ENCODE measurements at places on chromosomes 3 and 15. TPM values are rescaled to one million over a fixed set of nuclear protein-coding genes. Genes with fewer than 3 reads are reported as not detected.
A peak's percentile ranks its signal among the peaks of the same experiment; 100 is the strongest.

DNA sequence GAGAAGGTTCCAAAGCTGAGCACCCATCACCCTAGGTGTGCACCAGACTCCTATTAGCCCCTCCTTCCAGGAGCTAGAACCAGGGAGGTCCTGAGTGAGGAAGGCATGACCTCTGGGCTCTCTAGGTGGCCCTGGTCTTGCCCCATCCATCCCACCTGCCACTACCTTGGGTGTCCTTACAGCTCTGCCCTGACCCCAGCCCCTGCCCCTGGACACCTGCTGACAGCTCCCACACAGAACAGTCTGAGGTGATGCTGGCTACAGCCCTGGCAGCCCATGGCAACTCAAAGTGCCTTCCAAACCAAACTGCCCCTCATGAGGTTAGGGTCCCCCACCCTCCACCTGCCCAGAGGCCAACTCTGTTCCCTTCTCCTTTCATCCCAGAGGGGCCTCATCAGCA is 37.2 kb downstream of the GOLGA6A start:
- no peak for DNase-seq
- no peaks in the 10 kb centered on the region for H3K27me3 ChIP-seq
- no peak overlapping the region for H3K4me3 ChIP-seq
- no peaks in the 10 kb centered on the region for H3K4me1 ChIP-seq

- no peaks in the 10 kb centered on the region for H3K27me3 ChIP-seq
- DNase-seq: no peak
- no peak overlapping the region for H3K27ac ChIP-seq
- H3K36me3 ChIP-seq: peaks cover 58% of the 10 kb centered on the region
Observed at GRCh38 chr15:76939715-76940114, 8.2 kb downstream of the RCN2 start.

The SPESP1 gene
- not detected for total RNA-seq

The FBXO22 gene
- 15.5 TPM for total RNA-seq

DNA sequence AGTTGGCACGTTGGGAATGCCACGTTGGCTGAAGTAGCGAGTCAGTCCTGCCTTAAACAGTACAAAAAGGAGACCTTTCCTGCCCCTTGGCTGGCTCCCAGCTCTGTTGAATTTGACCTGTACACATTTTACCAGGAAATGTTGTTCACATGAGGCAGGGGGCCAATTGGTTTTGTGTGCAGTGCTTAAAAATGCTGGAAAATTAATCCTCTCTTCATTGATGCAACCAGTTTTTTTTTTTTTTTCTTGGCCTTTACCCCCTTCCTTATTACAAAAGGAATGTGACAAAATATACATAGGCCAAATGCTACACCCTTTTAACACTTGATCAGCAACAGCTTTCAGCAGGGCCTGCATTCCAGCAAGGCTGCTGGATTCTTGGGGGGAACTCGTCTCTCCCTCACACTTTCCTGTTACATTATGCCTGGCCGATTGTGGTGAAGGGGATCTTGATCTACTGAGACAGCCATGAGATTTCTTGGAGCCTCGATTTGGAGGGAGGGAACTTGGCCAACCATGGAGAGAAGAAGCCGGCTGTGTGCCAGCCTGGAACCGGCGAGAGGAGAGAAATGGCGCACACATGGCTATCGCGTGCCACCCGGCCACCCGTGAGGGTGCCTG is 93.1 kb downstream of the DNASE1L3 start:
- peaks cover 86% of the 10 kb centered on the region for H3K36me3 ChIP-seq
- H3K4me3 ChIP-seq: no peak overlapping the region
- peak overlapping the region; percentile 68 for H3K27ac ChIP-seq
- no peaks in the 10 kb centered on the region for H3K27me3 ChIP-seq
- DNase-seq: no peak

GRCh38 chr3:14796403-14797077 is 22.2 kb upstream of the FGD5 start:
- no peak overlapping the region for H3K27ac ChIP-seq
- peaks cover 26% of the 10 kb centered on the region for H3K4me1 ChIP-seq
- H3K36me3 ChIP-seq: no peaks in the 10 kb centered on the region
- H3K27me3 ChIP-seq: no peaks in the 10 kb centered on the region
- DNase-seq: no peak

DNA sequence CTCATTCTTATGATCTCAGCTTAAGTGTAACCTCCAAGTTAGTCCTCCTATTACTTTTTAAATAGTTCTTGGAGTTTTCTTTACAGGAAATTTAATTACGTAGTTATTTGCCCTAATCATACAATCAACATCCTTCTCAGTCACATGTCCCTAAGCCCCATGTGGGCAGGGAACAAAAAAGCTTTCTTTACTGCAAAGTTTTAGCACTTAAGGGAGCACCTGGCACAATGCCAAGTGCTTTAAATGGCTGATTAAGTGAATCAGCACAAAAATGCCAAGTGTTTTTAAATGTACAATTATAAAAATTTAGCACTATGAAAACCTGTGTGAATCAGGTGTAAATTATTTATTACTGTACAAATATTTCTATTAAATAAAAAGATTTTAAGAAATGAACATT is 445.3 kb downstream of the C3orf38 start:
- H3K27me3 ChIP-seq: no peaks in the 10 kb centered on the region
- no peak for DNase-seq
- H3K27ac ChIP-seq: no peak overlapping the region

GRCh38 chr15:62798536-62798935 is 244.0 kb upstream of the TPM1 start:
- no peak overlapping the region for H3K27ac ChIP-seq
- DNase-seq: no peak
- H3K4me1 ChIP-seq: no peaks in the 10 kb centered on the region
